ENCODE measurements at places on chromosomes 4 and X.

DNA sequence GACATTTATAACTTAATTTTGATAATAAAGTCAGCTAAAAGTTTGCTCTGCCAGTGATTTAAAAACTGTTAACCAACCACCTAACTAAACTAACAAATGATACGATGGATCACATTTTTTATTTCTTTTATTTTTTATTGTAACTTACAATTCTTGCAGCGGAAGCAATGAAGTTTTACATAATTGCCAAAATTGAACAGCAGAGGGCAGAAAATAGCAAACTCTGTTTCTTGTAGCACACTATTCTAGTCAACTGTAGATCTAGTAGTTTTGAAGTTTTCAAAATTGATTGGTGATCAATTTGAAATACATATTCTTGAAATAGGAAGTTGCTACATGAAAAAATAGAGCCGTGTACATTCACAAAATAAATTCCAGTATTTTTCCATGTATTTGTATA is 2.8 kb upstream of the GRIA2 start:
- DNase-seq, result no peak

GRCh38 chr4:102341201-102341600 is 4.1 kb downstream of the SLC39A8 start:
- DNase-seq, result no peak

DNA sequence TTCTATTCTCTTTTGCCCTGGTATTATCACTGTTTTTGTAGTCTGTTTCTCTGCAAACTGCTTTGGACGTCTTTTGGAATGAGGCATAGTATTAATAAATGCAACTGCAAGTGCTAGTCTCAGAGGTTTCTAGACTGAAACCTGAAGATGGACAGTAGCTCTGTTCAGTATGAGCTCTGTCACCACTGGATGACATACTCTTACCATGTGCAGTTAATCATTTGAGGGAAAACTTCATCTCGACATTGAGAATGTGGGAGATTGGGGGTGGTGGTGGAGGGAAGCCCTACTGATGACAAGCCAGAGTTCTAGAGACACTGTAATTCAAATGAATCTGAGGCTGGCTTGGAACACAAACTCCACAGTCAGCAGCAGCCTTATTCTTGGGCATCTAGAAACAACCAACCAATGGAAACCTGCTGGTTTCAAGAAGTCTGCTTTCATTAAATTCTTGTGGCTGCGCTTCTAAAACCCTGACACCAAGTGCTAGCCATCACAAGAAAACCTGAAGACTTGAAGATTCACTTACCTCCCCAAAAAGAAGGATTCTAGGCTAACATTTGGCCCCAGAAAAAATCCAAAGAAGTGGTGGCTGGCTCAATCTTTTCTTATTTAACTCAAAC is 161.7 kb downstream of the RASL11B start:
- no peak for DNase-seq

- no peak for DNase-seq
These were observed 30.0 kb downstream of the MND1 start for GRCh38 chr4:153374442-153374841.

DNA sequence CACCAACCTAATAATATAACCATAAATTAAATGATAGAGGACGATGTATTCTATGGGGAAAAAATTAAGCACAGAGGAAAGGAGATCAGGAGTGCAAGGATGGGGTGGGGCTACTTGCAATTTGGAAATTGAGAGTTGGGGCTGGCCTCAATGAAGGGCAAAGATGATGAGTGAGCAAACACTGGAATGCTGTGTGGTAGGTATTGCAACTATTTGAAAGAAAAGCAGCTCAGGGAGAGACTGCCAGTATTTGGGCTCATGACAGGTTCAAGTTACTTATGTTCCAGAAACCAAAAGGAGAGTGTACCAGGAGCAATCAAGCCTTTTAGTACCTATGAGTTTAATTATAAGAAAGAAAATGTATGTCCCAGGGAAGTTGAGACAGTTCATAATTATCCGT is 47.4 kb downstream of the ASIC5 start:
- DNase-seq, result no peak

DNA sequence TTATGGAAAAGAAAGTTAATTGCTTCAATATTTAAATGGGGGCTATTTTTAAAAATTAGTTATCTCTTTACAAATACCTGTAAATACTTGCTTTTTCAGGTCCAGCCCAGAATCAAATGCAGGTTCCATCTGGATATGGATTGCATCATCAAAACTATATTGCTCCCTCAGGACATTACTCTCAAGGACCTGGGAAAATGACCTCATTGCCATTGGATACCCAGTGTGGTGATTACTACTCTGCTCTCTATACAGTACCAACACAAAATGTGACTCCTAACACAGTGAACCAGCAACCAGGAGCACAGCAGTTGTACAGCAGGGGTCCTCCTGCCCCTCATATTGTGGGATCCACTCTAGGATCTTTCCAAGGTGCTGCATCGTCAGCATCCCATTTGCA is 29.2 kb downstream of the SEC24B start:
- DNase-seq, result no peak

- no peak for DNase-seq
These were observed 182.4 kb downstream of the MGST2 start for GRCh38 chr4:139848028-139848427.

DNA sequence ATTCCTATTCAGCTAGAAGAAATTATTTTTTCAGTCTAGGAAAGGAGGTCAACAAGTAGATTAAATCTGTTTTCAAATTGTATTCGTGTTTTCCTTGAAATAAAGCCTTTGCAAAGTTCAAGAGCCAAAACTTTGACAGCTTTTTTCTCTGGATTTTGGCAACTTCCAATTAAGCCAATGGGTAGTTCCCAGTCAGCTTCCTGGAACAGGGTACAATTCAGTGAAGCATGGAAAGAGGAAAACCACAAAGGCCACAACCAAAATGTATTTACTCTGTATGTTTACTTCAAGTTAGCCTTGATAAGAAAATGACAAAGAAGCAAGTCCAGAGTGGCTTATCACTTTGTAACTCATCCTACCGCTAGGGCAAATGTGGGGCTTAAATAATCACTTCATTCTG is 188.6 kb downstream of the COMMD8 start:
- DNase-seq, result no peak

DNA sequence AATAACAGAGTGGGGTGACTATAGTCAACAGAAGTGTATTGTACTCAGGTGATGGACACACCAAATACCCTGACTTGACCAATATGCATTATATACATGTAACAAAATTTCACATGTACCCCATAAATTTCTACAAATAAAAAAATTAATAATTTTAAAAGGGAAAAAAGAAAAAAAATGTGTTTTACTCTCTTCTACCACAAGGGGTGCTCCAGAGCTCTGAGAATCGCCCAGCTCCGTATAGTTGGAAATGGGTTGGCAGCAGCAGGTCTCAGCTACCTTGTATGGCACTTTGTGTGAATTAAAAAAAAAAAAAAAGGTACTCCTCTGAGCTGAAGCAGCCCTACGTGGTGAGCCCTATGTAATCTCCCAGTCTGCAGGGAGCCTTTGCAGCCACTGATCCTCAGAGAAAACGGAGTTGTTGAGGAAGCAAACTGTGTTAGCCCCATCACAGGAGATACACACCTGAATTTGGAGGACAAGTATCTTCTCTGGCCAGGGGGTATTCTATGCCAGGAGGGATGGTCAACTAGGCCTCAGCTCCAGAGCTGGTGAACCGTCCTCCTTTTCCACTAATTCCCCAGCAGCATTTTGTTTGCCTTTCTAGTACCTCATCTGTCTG is 17.2 kb upstream of the POLA1 start:
- DNase-seq, result no peak

DNA sequence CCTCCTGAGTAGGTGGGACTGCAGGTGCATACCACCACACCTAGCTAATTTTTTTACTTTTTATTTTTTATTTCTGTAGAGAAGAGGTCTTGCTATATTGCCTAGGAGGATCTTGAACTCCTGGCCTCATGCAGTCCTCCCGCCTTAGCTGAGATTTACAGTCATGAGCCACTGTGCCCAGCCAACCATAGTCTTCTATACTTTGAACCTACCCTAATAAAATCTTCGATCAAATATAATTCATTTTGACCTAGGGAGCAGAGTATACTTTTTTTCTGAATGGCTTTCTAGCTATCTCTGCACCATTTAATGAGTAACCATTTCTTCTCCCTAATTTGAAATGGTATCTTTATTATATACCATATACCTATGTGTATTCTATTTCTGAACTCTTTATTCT is 6.7 kb downstream of the ETFDH start:
- no peak for DNase-seq

- DNase-seq, result no peak
These were observed 22.3 kb upstream of the NAT8L start for GRCh38 chr4:2036866-2037265.

DNA sequence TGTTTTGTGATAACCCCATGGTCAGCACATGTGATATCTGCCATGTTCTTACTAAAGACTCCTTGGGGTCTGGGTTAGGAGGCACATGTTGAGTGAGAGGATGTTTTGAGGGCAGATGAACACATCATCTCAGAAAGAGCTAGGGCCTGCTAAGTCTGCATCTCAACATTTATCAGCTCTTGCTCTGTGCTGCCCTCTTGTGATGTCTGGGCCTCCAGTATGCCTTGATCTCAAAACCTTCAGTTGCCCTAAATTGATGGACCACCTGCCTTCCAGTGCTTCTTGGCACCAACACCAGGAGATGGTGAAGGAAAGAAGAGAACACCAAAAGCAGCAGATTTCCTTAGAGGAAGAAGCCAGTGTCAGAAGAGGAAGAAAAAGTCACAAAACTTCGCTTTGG is 22.5 kb downstream of the MID1 start:
- no peak for DNase-seq

DNA sequence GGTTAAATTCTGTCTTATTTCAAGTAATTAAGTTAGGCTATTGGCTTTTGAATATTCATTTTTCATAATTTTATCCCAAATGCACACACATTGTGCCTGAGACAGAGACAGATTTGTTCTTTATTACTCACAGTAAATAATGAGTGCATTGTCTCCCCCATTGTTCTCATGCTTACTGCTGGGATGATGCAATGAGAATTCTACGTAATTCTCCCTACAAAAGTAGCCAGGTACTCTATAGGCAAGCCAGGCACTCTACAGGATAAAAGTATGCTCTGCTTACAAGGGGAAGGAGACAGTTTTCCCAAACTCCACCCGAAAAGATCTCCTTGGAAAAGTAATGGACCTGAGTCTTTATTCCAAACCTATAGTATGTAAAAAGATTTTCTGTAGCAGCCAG is 1890.7 kb upstream of the PCDH10 start:
- DNase-seq, result no peak

GRCh38 chrX:11579636-11580600 is 85.8 kb downstream of the ARHGAP6 start:
- DNase-seq, result no peak

- DNase-seq, result peak; percentile 94
These were observed 17.3 kb downstream of the CTPS2 start for GRCh38 chrX:16695079-16695676.

GRCh38 chrX:115559672-115560071 is 1.3 kb upstream of the PLS3 start:
- no peak for DNase-seq

GRCh38 chrX:65874765-65875164 is 165.1 kb downstream of the VSIG4 start:
- DNase-seq, result no peak

DNA sequence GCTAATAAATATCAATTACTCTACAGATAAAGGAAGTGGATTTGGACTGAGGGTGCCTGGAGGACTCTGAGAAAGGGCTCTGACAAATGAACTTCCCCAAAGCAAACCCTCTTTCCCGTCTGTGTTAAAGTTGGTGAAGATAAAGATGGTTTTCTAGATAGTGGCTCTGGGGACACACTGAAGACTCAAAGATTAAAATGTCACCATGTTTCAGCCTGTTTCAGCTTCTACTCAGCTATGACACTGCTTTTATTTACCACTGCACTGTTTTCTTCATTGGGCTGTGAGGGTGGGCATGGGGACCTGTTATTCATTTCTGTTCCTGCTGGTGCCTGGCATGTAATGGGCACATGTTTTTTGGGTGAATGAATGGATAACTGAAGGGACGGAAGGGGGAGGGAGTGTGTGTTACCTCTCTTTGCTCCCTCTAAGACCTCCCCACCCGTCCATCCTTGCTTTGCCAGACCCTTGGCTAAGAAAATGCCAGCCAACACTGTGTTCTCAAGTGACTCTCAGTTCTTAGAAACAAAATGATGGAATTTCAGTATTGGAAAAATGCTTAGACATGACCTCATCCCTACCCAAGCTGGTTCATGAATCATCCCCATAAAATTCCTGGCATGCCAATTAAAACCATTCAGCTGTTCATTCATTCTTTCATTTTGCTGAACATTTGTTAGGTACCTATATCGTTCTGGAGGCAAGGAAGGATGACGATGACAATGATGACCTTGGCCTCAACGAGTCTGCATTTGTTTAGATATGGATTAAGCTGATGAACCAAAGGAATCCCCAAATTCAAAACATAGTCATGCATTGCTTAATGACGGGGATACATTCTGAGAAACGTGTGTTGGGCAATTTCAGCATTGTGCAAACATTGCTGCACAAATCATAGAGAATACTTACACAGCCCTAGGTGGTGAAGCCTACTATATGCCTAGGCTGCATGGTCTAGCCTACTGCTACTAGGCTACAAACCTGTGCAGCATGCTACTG is 13.4 kb upstream of the STK32B start:
- peak; percentile 59 for DNase-seq

- DNase-seq, result no peak
These were observed 136.8 kb upstream of the RAPGEF2 start for GRCh38 chr4:158966091-158966490.

- DNase-seq, result no peak
These were observed 3.3 kb downstream of the PQBP1 start for GRCh38 chrX:48901069-48901468.

DNA sequence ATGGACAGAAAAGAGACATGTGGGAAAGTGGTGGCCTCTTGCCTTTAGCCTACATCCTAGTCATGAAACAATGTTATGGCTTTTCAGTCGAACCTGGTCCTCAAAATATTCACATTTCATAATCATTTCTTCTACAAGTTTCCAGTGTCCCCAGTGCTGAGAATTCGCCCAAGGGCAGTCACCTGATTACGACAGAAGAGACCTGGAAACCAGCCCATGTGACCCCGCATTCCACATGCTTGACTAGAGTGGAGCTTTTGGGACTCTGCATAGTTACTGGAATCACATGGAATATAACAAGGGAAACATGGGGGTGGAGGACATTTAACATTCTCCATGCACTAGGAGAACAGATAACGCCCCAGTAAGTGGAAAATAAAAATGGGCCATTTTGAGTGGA is 100.1 kb downstream of the PPARGC1A start:
- no peak for DNase-seq

- no peak for DNase-seq
These were observed 1.9 kb upstream of the MAMLD1 start for GRCh38 chrX:150361070-150361776.

DNA sequence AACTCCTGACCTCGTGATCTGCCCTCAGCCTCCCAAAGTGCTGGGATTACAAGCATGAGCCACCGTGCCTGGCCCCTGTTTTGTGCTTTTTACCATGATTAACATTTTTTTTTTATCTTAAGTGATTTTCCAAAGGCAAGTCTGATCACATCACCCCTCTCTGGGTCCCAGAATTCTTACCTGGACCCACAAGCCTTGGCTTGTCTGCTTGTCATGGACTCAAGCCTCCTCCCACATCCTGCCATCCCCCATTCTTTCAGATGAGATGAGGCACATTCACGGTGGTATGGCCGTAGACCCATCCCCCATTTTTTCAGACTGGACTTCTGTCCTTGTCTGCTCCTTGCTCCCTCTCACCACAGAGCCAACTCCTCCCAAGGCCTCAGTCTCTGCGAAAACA is 55.3 kb downstream of the APLN start:
- DNase-seq, result no peak

Data from omental fat pad (tissue), 4 donors.